ENCODE measurements at places on chromosomes 2 and 18. TPM values are rescaled to one million over a fixed set of nuclear protein-coding genes. Genes with fewer than 3 reads are reported as not detected.

DNA sequence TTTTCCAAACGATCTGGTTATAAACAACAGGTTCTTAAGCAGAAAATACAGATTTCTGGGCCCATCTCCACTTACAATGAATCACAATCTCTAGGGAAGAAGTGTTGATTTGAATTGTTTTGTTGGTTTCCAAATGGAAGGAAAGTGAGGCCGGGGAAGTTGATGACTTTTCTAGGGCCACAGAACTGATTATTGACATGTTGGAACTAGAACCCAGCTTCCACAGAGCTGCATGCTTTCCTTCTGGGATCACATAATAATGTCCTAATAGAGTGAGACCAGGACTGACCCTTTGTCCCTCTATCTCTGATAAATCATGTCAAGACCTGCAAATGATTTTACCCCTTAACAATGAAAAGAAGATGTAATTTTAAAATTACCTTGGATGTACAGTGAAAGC lies 332.2 kb downstream of the OSR1 start:
- no peaks in the 10 kb centered on the region for H3K27me3 ChIP-seq
- no peak for DNase-seq
- H3K36me3 ChIP-seq: no peaks in the 10 kb centered on the region
- H3K27ac ChIP-seq: no peak overlapping the region

DNA sequence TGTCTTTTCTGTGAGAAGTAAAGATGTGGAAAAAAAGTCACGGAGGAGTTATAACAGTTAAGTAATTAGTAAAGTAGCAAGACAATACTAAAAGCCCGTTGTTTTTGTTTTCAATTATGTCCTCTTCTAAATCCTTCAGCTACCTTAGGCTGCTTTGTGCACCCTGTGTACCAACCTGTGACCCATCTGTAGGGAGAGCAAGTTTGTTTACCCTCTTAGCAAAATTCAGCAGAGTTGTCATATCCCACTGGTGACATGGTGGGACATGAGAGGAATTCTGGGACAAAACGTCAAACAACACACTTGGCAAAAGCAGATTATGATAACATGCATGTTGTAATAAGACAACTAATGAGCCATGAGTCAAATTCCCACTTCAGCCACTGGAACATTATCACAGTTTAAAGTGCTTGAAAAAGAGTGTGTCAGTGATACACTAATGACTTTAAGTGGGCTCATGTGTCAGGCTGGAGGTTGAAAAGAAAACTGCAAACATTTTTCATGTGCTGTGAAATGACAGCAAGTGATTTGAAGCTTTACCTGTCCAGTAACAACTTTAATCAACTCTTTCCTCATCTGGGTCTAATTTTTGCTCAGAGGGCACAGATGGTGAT lies 392.8 kb upstream of the ACVR2A start:
- no peak for DNase-seq
- no peaks in the 10 kb centered on the region for H3K36me3 ChIP-seq

GRCh38 chr2:42102024-42102590 lies 54.3 kb downstream of the PKDCC start:
- peak overlapping the region; percentile 65 for H3K27ac ChIP-seq
- H3K27me3 ChIP-seq: no peaks in the 10 kb centered on the region
- peak; percentile 84 for DNase-seq

DNA sequence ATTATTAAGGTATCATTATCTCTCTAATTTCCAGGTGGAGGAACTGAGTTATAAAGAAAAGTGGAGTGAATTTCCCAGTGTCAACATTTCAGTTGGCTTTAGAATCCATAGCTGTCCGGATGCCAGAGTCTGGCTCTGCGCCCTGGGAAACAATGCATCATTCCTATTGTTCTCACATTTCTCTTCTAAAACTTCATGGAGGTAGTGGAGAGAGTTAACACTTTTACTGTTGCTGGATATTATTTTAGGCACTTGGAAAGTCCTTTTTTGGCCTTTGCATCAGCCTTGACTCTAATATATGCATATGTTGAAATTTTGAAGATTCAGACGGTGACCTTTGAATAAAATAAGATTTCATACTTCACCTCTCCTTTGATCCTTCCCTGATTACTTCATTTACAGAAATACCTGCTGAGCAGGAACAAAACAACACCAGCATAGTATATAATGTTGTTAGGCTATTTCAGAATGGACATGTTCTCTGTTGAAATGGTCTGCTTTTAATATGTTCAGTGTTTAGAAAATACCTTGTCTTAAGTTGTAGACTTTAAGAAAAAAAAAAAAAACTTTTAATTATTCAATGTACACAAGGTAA lies 148.8 kb downstream of the EPHA4 start:
- peaks cover 4% of the 10 kb centered on the region for H3K4me1 ChIP-seq
- H3K36me3 ChIP-seq: peaks cover 22% of the 10 kb centered on the region
- no peaks in the 10 kb centered on the region for H3K27me3 ChIP-seq
- no peak overlapping the region for H3K4me3 ChIP-seq
- no peak for DNase-seq
- H3K27ac ChIP-seq: peak overlapping the region; percentile 8

WNT10A gene
- total RNA-seq: 14.3 TPM

DNA sequence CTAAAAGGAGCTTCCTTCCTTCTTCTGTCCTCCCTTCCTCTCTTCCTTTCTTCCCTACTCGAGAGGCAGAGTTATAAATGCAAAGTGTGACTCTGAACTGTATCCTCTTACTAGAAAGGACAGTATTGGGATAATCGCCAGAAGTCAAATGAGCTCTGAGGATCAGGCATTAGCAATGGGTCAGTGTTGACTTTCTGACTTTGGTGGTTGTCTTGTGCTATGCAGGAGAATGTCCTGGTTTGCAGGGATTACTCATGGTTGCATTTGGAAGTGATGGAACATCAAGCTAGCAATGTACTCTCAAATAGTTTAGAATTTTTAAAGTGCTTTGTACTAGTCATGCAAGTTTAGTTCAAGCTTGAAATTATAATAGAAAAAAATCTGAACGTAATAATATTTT lies 115.6 kb downstream of the TXNL1 start:
- no peaks in the 10 kb centered on the region for H3K27me3 ChIP-seq
- no peaks in the 10 kb centered on the region for H3K4me1 ChIP-seq
- H3K36me3 ChIP-seq: no peaks in the 10 kb centered on the region
- no peak overlapping the region for H3K4me3 ChIP-seq

DPP4 gene
- 4.1 TPM for total RNA-seq

IAH1 gene
- 33.8 TPM for total RNA-seq

DNA sequence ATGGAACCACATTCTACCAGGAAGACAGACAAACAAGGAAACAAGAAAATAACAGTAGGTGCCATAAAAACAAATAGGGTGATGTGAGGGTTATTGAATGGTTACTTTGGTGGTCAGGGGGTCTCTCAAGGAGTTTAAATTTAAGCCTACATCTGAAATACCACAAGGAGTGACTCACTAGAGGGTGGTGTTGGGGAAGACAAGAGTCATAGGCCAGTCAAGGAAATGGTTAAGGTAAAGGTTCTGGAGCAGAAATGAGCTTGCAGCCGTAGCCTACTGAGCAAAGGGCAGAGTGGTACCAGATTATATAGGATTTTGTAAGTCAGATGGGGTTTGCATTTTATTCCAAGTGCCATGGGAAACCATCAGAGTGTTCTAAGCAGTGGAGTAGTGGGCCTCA lies 135.6 kb upstream of the DAPL1 start:
- no peak overlapping the region for H3K4me3 ChIP-seq
- no peak for DNase-seq
- no peaks in the 10 kb centered on the region for H3K4me1 ChIP-seq
- H3K36me3 ChIP-seq: peaks cover 46% of the 10 kb centered on the region
- no peak overlapping the region for H3K27ac ChIP-seq

DNA sequence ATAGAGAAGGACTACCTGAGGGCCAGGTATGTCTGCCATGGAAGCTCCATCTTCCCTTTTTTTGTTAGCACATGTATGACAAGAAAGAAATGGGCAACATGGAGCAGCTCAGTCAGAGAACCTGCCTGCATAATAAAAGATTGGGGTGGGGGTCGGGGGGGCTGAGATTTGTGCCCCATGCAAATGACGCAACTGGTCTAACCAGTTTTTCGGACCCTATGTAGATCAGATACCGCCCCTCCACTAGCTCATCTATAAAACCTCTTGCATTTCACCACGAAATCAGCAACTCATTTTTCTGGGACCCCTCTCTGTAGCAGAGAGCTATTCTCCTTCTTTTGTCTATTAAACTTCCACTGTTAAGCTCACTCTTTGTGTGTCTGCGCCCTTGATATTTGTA lies 657.2 kb downstream of the ERBB4 start:
- no peaks in the 10 kb centered on the region for H3K36me3 ChIP-seq
- no peak overlapping the region for H3K4me3 ChIP-seq
- no peak for DNase-seq
- H3K27me3 ChIP-seq: no peaks in the 10 kb centered on the region
- H3K27ac ChIP-seq: no peak overlapping the region

GRCh38 chr2:120856421-120856862 lies 120.8 kb downstream of the GLI2 start:
- H3K36me3 ChIP-seq: no peaks in the 10 kb centered on the region
- peaks cover 34% of the 10 kb centered on the region for H3K4me1 ChIP-seq
- no peak overlapping the region for H3K27ac ChIP-seq
- no peak overlapping the region for H3K4me3 ChIP-seq

DNA sequence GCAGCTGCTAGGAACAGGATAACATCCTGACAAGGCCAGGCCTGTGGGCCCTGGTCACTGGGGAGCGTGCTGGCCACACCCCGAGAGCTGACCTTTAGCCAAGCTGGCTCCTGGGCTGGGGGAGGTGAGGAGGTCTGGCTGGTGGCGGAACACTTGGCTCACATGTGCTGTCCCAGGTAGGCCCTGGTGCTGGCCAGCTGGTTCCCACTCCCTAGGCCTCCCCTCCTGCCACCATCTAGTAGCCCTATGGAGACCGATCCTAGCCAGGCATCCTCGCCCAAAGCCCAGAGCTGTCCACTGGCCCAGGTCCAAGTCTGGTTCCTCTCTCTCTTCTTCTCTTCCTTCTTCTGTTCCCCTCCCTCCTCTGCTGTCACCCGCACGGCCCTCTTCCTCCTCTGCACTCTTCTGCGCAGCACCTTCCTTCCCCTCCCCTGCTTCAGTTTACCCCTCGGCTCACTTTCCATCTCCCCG lies 52.4 kb downstream of the TNS1 start:
- no peaks in the 10 kb centered on the region for H3K36me3 ChIP-seq
- H3K27ac ChIP-seq: no peak overlapping the region
- DNase-seq: peak; percentile 69
- H3K4me3 ChIP-seq: no peak overlapping the region

DNA sequence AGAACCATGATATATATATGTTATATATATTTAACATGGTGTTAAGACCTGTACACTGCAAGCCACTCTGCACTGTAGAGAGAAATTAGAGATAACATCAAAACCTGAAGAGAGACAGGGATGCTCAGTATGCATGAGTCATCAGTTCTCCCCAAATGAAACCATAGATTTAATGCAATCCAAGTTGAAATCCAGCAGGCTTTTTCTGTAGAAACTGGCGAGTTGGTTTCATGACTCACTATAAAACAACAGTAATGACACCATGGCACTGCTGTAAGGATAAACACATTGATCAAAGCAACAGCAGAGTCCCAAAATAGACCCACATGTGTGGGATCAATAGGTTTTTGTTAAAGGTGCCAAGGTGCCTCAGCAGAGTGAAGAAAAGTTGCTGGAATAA lies 65.8 kb downstream of the RTP5 start:
- no peaks in the 10 kb centered on the region for H3K27me3 ChIP-seq
- H3K27ac ChIP-seq: no peak overlapping the region
- no peak for DNase-seq
- H3K4me1 ChIP-seq: peaks cover 4% of the 10 kb centered on the region
- H3K36me3 ChIP-seq: no peaks in the 10 kb centered on the region

GRCh38 chr2:118837067-118837466 lies 10.4 kb downstream of the EN1 start:
- H3K36me3 ChIP-seq: no peaks in the 10 kb centered on the region
- peak; percentile 47 for DNase-seq
- H3K27me3 ChIP-seq: peaks cover 88% of the 10 kb centered on the region
- H3K27ac ChIP-seq: peak overlapping the region; percentile 13
- peaks cover 31% of the 10 kb centered on the region for H3K4me1 ChIP-seq

DNA sequence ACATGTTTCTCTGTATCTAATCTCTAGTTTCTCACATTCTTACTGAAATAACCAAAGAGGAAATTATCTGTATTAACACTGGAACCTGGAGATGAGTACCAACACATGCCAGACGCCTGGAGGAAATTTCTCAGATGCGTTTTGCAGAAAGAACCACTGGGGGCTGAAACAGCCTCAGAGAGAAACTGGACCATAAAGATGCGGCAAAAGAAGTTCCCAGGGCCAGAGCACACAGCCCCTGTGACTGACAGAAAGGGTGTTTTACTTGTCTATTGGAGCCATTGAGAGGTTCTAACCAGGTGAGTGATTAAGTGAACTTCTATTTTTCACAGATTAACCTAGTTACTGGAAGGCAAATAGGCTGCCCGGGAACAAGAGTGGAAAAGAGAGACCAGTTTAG lies 103.9 kb downstream of the EVA1A start:
- H3K36me3 ChIP-seq: no peaks in the 10 kb centered on the region
- H3K27me3 ChIP-seq: no peaks in the 10 kb centered on the region
- no peak overlapping the region for H3K27ac ChIP-seq
- no peak for DNase-seq

DNA sequence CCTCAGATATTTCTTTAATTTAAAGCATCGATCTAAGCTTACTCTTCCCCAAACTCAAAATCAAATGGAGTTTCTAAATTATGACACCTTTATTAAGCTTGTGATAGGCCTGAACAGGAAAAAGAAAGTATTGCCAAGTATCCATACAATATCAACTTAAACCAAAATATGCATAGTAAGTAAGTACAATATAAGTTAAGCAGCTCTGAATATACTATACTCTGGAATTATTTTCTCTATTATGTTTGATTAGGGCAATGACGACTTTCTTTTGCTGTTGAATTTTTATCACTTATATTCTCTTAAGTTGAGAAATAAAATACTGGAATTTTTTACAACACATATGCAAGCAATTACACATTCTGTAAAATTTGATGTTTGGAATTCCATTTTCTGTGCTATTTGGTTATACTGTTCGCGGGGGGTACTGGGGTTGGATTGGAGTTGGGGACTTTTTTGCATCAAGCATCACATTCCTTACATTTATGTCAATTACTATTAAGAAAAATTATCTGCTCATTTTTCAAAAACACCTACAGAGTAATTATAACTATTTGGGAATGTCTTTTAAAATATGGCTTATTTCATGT lies 2.2 kb downstream of the COL5A2 start:
- peaks cover 19% of the 10 kb centered on the region for H3K4me1 ChIP-seq
- no peak for DNase-seq
- no peak overlapping the region for H3K27ac ChIP-seq
- no peaks in the 10 kb centered on the region for H3K27me3 ChIP-seq

DNA sequence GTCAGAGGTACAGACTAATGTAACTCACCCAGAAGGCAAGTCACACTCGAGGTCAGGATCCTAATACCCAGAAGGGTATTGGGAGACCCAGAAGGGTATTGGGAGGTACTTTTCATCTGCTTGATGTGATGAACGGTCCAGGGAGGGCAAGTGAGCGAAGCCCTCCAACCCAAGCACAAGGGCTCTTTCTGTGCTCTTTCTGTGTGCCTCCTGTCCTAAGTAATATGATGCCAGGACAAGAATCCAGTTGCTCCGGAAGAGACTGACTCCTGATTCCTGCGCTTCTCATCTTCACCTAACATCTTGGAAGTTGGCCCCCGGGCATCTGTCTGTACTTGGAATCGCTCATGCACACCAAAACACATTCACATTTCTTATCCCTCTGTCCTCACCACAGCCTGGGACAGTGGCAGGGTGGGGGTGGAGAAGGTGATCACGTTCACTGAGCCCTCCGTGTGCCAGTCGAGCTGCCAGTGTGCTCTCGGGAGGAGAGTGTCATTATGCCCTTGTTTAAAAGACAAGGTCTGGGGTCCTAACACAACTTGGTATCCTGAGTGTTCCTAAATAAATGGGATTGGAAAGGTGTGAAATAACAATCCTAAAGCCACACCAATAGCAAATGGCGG lies 17.1 kb downstream of the GYPC start:
- no peaks in the 10 kb centered on the region for H3K27me3 ChIP-seq
- H3K4me1 ChIP-seq: peaks cover 7% of the 10 kb centered on the region
- no peaks in the 10 kb centered on the region for H3K36me3 ChIP-seq
- H3K27ac ChIP-seq: no peak overlapping the region

KRTCAP3 gene
- 40.9 TPM for total RNA-seq
